Sigmoid colon (tissue), 7 donors: ENCODE measurements at places on chromosomes 5 and 9. TPM values are rescaled to one million over a fixed set of nuclear protein-coding genes. Genes with fewer than 3 reads are reported as not detected.

CCL19 gene
- not detected for total RNA-seq

FOXI1 gene
- not detected for total RNA-seq

SLC36A2 gene
- total RNA-seq = not detected

AQP3 gene
- 4.4 TPM for total RNA-seq

ENHO gene
- total RNA-seq = not detected

SLC34A1 gene
- total RNA-seq = not detected

PCDH1 gene
- 13.2 TPM for total RNA-seq

DNA sequence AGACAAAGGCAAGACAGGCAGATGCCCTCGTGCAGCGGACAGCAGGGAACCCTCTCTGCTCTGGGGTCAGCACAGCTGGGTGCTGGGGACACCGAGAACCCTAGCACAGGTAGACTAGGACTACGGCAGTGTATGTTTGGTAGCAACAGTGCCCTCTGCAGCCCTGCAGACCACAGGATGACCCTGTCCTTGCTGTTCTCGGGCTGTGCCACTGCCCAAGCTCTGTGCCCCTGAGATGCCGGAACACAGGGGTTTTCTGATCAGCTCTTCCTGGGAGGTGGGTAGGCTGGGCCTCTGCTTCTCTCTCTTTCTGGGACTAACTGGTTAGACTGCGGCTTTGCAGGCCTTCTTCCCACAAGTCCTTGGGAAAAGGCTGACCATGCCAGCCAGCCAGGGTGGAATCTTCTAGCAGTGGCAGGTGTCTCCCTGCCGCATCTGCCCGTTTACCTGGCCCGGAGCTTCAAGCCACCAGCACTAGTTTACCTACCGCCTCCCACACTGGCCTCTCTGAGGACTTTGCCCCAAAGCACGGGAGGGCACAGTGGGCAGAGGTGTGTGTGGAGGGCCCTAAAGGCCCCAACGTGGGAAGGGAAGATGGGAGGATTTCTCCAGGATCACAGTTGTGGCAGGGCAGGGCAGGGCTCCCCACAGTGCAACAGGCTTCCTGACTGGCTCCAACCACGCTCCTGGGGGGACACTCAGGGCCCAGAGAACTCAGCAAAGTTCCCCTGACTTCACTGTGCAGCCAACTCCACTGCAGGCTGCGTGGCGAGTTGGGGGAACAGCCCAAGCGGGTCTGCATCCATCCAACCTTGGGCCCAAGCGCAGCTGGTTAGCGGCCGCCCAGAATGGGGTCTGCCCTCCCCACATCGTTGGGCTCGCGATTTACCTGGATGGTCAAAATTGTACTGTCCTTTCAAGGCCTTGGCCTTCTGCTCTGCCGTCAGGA, 1.2 kb downstream of the UCK1 start:
- H3K4me1 ChIP-seq = peaks cover 20% of the 10 kb centered on the region
- peak; percentile 46 for DNase-seq
- peak overlapping the region; percentile 89 for H3K4me3 ChIP-seq

DNA sequence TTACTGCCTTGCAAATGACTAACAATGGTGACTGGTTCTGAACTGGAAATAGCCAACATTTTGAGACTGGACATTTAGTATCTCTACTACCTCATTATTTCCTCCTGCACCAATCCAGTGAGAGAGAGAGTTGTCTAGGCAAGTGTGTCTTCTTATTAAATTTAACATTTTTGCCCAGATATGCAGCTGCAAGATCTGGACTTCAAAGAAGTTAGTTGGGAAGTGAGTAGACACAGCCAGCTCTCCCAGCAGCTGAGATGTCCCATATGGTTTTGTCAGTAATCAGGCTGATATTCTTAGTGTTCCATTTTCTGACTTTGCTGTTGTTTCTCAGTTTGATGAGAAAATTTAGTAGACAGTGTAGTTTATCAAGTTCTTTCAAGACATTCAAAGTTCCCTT, 1778.8 kb upstream of the CDH6 start:
- no peak for DNase-seq

DNA sequence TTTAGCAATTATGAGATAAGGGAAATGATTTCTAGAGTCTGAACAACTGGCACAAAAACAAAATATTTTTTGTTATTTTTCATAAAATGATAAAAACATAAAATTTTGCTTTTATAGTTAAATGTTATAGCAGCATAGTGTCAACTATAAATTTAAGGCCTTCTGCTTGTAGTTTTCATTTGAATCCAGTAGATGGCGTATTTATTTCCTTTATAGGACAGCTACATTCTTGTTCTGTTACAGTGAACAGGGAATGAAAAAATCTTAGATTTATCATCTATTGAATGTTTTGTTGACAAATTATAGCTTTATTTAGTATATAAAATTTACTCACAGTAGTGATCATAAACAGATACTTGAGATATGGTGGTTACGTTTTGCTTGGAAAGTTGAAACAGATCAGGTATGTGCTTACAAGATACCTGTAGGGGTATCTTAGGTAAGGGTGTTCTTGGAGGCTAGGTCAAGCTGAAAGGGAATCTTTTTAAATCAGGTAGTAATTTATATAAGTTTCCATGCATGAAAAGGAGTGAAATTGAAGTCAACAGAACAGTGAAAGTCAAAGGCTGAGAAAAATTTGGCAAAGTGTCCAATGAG, 239.3 kb upstream of the GRIN3A start:
- H3K4me3 ChIP-seq = no peak overlapping the region
- no peak for DNase-seq
- no peaks in the 10 kb centered on the region for H3K27me3 ChIP-seq
- no peak overlapping the region for H3K27ac ChIP-seq
- no peaks in the 10 kb centered on the region for H3K36me3 ChIP-seq

DNA sequence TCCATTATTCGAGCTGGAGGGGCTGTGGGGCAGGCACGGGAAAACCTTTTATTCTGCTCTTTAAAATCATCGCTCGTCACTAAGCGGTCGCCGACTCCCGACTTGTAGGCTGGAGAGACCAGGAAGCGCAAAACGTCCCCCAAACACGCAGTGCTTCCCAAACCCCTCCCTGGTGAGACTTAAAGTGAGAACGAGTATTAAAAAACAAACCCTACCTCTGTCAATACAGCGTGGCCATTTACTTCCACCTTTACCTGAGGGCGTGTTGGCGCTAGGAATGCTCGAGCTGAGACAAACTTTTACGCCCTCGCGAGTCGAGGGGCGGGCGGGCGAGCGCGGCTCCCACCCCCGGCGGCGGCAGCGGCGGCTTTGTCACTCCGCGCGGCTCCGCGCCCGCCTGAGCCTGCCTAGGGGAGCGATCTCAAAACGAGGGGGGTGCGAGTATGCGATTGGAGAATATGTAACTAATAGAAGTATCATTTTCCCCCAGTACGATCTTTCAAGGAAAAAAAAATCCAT, at the start of gene NR2F1-AS1:
Gene NR2F1-AS1 (minus strand): TSS at position 293 of the 519 bp plus-strand sequence.
- peaks cover 9% of the 10 kb centered on the region for H3K27me3 ChIP-seq
- peak within 1 kb of the TSS; percentile 75 for H3K27ac ChIP-seq
- DNase-seq = peak; percentile 73
- H3K4me3 ChIP-seq = peak within 1 kb of the TSS; percentile 54
- peaks cover 46% of the 10 kb centered on the region for H3K4me1 ChIP-seq

GRCh38 chr5:40446910-40447309, 232.8 kb upstream of the PTGER4 start:
- H3K27me3 ChIP-seq = no peaks in the 10 kb centered on the region
- no peak overlapping the region for H3K27ac ChIP-seq
- no peaks in the 10 kb centered on the region for H3K4me1 ChIP-seq
- no peak for DNase-seq
- no peaks in the 10 kb centered on the region for H3K36me3 ChIP-seq

- DNase-seq = no peak
- H3K27me3 ChIP-seq = no peaks in the 10 kb centered on the region
- H3K27ac ChIP-seq = peak overlapping the region; percentile 57
- no peak overlapping the region for H3K4me3 ChIP-seq
- H3K36me3 ChIP-seq = no peaks in the 10 kb centered on the region
Observed at GRCh38 chr5:38794986-38795385, 50.8 kb upstream of the OSMR start.

GRCh38 chr5:56191656-56192055, 41.5 kb downstream of the ANKRD55 start:
- no peak overlapping the region for H3K27ac ChIP-seq
- DNase-seq = no peak
- no peaks in the 10 kb centered on the region for H3K27me3 ChIP-seq

DNA sequence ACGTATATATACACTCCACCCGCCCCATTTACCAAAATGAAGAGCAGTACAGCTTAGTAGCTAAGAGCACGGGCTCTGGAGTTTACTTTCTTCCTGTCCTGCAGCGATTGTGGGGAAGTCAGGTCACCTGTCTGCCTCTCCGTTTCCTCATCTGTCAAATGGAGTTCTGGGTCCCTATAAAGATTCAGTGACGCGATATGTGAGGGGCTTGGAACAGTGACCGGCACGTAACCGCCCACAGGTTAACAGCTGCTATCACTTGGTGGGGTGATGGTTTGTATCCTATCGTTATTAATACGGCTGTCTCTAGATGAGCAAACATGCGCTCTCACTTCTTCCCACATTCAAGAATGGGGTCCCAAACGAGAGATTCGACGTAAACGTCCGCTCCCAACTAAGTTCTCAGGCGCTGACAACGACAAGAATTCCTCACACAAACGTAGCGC, 426 bp downstream of the FAM114A2 start:
- H3K36me3 ChIP-seq = peaks cover 2% of the 10 kb centered on the region
- peak overlapping the region; percentile 89 for H3K27ac ChIP-seq
- H3K4me1 ChIP-seq = peaks cover 24% of the 10 kb centered on the region
- H3K27me3 ChIP-seq = no peaks in the 10 kb centered on the region
- DNase-seq = no peak

GRCh38 chr5:58738336-58738735, 155.5 kb downstream of the RAB3C start:
- no peak for DNase-seq
- no peaks in the 10 kb centered on the region for H3K36me3 ChIP-seq
- no peaks in the 10 kb centered on the region for H3K27me3 ChIP-seq
- H3K4me1 ChIP-seq = no peaks in the 10 kb centered on the region

GRCh38 chr5:59174248-59174844, 591.5 kb downstream of the RAB3C start:
- no peak for DNase-seq
- H3K27me3 ChIP-seq = no peaks in the 10 kb centered on the region
- H3K27ac ChIP-seq = peak overlapping the region; percentile 26
- no peak overlapping the region for H3K4me3 ChIP-seq
- no peaks in the 10 kb centered on the region for H3K36me3 ChIP-seq

DNA sequence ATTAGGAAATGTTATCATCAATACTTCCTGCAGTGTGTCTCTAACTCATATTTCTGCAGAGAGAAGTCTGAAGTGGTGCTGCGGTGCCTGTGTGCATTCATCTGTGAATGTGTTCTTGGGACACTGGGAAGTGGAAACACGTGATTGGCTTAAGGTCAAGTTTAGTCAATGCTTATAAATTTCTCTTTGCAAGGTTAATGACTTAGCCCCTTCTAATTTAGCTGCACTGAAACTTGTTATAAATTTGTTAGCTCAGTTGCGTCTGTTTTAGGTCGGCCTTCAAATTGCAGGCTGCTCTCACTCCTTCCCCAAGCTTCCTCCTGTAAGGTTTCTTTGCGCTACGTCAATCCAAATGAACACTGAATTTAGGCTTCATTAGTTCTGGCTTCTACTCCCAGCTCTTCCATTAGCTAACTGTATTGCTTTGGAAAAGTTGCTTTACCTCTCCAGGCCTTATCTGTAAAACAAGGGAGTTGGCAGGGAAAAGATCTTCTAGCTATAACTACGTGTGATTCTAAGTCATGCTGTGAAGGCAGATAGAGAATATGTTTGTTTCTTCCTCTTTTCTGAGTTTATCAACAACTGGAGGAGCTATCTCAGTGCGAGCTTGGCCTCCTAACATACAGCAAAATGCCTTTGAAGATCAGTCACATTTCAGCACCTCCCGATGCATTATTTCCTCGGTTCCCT, 341.8 kb downstream of the NFIB start:
- H3K4me1 ChIP-seq = peaks cover 16% of the 10 kb centered on the region
- H3K27me3 ChIP-seq = no peaks in the 10 kb centered on the region
- no peak for DNase-seq
- H3K4me3 ChIP-seq = no peak overlapping the region
- H3K36me3 ChIP-seq = no peaks in the 10 kb centered on the region
